ENCODE measurements at places on chromosomes 13 and 19.

DNA sequence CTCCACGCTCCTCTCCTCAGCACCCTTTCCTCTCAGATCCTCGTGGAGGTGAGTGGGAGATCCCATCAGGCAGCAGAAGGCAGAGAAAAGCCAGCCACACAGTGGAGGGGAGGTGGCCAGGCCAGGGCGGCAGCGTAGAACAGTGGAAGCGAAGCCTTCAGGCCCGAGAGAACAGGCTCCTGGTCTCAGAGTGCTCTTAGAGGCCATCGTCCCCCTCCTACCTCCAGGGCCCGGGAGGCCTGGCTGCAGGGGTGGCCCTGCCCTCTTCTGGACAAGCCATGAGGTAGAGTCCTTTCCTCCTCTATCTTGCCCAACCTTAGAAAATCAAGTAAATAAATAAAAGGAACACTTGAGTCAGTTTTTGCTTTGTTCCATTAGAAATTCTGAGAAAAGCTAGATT lies 202.0 kb downstream of the KATNAL1 start:
- DNase-seq = no peak

- DNase-seq = no peak
Observed at GRCh38 chr19:48896191-48896720, 2.3 kb downstream of the TULP2 start.

DNA sequence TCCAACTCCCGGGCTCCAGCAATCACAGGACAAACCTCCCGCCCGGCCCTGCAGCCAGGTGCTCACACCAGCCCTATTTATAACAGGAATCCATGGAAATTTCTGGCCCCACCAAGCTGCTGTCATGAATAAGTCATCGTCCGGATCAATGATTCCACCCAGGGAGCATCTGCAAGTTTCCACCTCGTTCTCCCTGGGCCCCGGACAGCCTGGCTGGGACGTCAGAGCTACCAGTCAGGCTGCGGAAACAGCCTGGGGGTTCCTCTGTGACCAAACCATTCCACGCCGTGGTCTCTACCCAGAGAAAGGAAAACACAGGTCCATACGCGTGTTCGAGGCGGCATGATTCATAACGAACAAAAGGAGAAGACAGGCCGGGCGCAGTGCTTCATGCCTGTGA lies 20.7 kb upstream of the PTBP1 start:
- no peak for DNase-seq

GRCh38 chr13:26619358-26619757 lies 61.9 kb downstream of the WASF3 start:
- no peak for DNase-seq

DNA sequence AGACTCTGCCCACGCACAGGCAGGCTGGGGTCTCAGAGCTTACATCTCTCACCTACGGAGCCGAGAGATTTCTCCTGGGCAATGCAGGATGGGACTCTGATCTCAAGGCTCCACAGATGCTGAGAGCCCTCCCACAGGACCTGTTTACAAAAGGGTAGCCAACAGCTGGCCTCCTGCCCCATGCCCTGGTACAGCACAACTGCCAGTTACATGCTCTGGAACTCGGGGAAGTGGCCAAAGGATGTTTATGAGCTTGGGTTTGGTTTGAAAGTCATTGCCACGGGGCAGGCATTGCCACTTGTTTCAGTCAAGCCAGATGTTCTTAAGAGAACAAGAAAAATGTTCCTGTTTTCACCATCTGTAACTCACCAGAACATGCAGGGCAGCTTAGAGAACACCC lies 3.5 kb downstream of the DHRS12 start:
- DNase-seq = no peak

GRCh38 chr13:24224232-24224680 lies 63.7 kb downstream of the SPATA13 start:
- DNase-seq = no peak

GRCh38 chr13:28204690-28205443 lies 66.5 kb downstream of the PAN3 start:
- DNase-seq = no peak

All from suppressor macrophage treated with lipopolysaccharide for 1 hour (primary cell).